ENCODE measurements at places on chromosomes 5 and 9. TPM values are rescaled to one million over a fixed set of nuclear protein-coding genes. Genes with fewer than 3 reads are reported as not detected.

GRCh38 chr9:95379630-95380029, 62.1 kb upstream of the FANCC start:
- DNase-seq = no peak

The SLC6A18 gene
- total RNA-seq = not detected

The ARL14EPL gene
- total RNA-seq = not detected

- DNase-seq = no peak
Observed at GRCh38 chr5:168401226-168401625, 85.0 kb upstream of the RARS1 start.

DNA sequence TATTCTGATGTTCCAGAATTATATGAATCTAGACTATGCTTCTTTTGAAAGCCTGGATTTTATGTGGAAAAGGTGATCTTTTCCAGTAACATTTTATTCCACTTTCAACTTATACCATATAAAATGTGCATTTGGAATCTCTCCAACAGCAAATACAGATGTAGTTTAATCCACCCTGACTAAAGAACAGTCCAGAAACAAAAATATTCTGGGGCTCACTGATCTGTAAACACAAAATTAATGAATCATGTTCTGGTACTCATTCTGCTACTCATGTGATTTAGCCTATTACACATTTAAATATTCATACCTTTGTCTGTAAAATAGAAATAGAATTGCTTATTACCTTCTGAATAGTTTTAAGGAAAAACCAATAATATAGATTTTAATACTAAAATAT, 125.8 kb downstream of the ARRDC3 start:
- DNase-seq = peak; percentile 56
